ENCODE measurements at places on chromosomes 6 and 20.

GRCh38 chr6:94377835-94378234 lies 958.5 kb upstream of the EPHA7 start:
- no peak for DNase-seq

- no peak for DNase-seq
Observed at GRCh38 chr6:53095716-53096115, 30.5 kb downstream of the FBXO9 start.

- DNase-seq: no peak
Observed at GRCh38 chr6:125748406-125749172, 843 bp upstream of the HEY2 start.

DNA sequence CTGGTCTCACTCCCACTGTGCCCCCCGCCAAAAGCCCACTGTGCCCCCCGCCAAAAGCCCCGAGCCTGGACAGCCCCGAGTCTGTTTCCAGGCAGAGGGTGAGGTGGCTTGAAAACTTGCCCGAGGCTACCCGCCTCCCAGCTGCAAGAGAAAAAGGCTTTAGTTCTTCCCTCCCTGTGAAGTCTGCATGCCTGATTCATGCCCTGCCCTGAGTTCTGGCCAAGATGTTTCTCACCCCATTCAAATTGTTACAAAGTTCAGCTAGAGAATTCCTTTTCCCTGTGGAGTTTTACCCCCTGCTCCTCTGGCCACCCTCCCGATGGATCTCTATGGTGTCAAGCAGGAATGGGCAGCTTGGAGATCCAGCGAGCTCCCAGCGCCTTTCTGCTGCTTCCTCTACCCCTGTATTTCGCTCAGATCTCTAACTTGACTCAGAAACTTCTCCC lies 298.8 kb upstream of the MAP3K7 start:
- DNase-seq: no peak

GRCh38 chr6:7813704-7814103 lies 87.8 kb downstream of the BMP6 start:
- DNase-seq: no peak

DNA sequence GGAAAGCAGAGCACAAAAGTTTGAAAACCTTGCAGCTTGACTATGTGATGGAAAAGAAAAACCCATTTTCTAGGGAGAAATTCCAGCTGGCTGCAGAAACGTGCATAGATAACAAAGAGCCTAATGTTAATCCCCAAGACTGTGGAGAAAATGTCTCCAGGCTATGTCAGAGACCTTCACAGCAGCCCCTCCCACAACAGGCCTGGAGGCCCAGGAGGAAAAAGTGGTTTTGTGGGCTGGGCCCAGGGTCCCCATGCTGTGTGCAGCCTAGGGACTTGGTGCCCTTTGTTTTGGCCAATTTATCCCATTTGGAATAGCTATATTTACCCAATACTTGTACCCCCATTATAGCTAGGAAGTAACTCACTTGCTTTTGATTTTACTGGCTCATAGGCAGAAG lies 484.1 kb upstream of the HTR1E start:
- no peak for DNase-seq

- DNase-seq: no peak
Observed at GRCh38 chr20:40763646-40764295, 74.7 kb upstream of the MAFB start.

- DNase-seq: no peak
Observed at GRCh38 chr20:2301164-2301622, 5.4 kb downstream of the TGM3 start.

DNA sequence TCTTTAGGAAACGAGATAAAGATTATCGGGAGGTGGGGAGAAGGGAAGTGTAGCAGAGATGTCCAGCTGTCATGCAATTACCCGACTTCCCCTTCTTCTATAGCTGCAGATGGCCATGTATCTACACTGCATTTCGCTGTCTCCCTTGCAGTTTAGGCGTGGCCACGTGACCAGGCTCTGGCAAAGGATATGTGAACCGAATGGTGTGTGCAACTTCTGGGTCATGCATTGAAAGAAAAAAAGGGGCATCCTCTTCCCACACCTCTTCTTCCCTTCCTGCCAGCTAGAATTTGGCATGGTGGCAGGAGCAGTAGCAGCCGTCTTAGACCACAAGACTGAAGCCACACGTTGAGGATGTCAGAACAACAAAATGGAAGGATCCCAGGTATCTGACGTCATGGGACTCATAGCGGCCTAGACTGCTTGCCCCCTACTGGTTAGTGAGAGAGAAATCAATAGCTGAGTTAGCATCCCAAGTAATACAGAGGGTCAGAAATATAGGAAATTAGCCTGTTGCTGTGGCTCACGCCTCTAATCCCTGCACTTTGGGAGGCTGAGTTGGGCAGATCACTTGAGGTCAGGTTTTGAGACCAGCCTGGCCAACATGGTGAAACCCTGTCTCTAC lies 32.8 kb downstream of the TCF15 start:
- peak; percentile 86 for DNase-seq
